ENCODE measurements at places on chromosomes 6 and 20.

DNA sequence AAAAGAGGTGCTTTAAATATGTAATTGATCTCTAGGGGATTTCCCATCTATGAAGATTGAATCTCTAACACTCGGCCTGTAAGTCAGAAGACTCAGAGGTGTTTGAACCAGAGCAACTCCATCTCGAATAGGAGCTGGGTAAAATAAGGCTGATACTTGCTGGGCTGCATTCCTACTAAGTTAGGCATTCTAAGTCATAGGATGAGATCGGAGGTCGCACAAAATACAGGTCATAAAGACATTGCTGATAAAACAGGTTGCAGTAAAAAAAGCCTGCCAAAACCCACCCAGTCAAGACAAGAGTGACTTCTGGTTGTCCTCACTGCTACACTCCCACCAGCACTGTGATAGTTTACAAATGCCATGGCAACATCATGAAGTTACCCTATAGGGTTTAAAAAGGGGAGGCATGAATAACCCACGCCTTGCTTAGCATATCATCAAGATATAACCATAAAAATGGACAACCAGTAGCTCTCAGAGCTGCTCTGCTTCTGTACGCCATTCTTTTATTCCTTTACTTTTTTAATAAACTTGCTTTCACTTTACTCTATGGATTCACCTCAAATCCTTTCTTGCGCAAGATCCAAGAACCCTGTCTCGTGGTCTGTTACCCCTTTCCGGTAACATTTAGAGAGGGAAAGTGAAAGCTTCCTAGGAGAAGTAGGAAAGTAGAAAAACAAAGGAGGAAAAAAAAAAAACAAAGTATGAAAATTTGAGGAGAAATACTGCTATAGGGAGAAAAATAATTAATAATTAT is 129.7 kb upstream of the PHACTR1 start:
- DNase-seq, result no peak

DNA sequence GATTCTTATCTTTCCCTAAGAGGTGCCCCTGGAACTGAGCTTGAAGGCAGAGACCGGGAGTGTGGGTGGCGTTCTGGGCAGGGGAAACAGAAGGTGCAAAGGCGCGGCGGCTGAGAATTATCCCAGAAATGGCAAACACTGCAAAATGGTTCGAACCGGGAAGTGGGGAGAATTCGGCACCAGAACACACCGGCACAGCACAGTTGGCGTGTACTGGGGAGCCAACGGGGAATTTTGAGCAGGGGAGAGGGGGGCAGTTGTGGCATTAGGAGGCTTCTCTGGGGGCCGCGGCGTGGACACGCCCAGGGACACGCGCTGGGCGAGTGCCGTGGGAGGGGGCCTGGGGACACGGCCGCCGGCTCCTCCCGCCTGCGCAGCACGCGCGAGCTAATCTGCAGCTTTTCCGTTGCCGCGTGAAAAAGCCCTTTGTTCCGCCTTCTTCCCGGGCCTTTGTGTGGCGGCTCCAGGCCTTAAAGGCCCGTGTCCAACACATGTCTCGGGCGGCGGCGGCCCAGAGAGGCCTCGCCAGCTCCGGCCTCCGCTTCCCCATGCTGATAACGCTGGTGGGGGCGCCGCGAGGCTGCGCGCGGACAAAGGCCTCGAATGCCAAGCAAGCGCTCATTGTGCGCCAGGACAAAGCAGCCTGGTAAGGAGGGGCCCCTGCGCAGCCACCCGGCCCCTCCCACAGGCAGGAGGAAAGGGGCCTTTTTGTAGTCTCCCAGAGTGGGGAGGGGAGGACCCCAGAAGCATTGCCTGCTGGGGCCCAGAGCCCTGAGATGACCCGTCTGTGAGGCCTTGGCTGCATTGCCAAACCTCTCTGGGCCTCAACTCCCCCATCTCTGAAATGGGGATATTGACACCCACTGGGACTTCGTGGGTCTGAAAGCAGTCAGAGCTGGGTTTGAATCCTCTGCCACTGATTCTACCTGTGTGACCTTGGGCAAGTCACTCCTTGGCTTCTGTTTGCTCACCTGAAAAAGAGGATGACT is 82.8 kb downstream of the CD40 start:
- no peak for DNase-seq

GRCh38 chr6:18161431-18161830 is 6.2 kb downstream of the KDM1B start:
- no peak for DNase-seq

GRCh38 chr20:53260168-53260567 is 288.0 kb downstream of the TSHZ2 start:
- DNase-seq, result no peak

DNA sequence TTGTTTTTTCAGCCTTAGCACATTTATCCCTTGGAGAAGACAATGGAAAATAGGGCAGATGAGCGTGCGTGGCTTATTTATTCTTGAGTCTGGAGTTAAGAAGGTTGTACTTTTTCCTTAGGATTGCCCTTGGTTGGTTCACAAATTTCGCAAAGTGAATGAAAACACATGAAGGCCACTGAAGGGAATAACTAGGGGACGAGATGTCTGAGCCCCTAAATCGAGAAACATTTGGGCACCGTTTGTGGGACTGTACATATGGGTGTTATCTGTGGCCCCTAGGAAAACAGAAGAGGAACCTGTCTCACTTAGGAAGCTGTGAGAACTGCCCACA is 19.4 kb upstream of the TRIM27 start:
- DNase-seq, result no peak

Data from SHP77 (cell line).